NCI-H460 (cell line): ENCODE measurements at places on chromosomes 1 and 21.

GRCh38 chr1:24472527-24473251 lies 29.9 kb upstream of the RCAN3 start:
- no peak for DNase-seq

DNA sequence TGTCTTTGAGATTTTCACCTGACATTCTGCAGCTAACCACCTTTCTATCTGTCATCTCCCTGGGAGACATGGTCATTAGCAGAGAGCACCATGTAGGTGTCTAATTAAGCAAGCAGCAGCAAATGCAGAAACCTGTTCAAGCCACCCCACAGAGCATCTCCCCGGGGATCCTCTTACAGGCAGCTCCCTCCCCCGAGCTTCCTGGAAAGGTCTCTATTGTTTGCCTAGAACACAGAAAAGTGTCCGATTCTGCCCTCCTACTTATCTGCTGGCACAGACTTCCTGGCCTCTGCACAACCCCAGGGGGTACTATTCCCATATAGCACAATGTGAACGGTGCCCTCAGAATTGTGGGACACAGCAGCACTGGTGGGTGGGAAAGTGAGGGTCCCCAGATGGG lies 46.1 kb downstream of the PLEKHA6 start:
- DNase-seq: no peak

- DNase-seq: peak; percentile 75
These were observed 43.5 kb upstream of the DNAJC6 start for GRCh38 chr1:65265651-65266351.

- DNase-seq: no peak
These were observed 8.0 kb downstream of the RGS4 start for GRCh38 chr1:163076981-163077761.

GRCh38 chr1:40244138-40244744 lies 3.5 kb upstream of the TMCO2 start:
- no peak for DNase-seq

DNA sequence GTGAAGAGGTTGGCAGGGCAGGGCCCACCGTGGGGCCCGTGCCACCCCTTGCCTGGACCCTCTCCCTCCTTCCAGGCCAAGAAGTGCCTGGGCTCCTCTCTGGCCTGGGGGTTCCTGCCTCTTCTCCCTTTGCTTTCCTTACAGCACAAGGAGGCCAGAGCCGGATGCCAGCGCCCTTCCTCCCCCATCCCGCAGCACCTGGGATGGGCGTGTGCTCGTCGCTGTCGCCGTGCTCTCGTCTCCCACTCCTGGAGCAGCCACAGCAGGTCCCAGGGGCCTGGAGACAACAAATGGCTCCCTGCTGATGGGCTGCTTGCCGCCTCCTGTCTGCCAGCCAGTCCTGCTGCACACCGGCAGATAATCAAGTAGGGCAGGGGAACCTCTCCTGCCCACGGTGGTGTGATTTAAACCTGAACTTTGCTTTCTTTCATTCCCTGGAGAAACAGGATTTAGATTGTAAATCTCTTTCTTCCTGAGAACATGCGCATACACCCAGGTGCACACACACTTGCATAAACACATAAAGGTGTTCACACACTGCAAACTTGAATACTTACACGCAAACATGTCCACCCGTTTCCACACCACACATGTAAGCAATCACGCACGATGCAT lies 50.8 kb upstream of the POU3F1 start:
- no peak for DNase-seq

- DNase-seq: no peak
These were observed 24.1 kb upstream of the ZSWIM5 start for GRCh38 chr1:45230537-45230936.

DNA sequence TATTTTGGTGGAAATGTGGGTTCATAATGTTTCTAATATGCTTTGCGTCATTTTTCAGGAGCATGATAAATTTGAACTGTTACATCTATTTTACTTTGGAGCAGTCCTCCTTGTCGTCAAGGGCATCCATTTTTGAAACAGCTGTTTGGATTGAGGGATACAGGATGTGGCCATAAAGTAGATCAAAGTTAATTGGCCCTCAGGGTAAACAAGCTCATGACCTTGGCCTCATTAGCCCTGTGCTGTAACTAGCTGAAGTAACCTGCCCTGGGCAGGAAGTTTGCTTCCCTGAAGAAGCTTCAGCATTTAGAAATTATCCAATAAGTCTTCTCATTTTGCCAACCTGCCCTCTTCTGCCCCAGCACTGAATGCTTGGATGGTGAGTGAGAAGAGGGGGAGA lies 24.8 kb upstream of the RGL1 start:
- no peak for DNase-seq

DNA sequence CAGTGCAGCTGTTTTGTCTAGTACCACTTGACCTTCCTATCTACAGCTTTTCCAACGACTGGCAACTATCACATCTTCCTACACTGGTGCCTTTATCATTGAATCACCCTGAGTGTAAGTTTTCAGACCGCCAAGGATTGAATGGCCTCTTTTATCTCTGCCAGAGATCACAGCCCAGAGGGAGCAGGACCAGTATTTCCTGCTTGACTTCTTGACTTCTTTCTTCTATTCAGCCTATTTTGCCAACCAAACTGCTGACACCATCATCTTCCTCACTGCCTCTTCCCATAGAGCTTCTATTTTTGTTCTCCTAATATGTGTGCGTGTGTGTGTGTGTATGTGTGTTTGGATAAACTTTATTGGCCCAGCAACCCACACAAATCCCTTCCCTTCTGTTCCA lies 53.8 kb downstream of the SERBP1 start:
- no peak for DNase-seq

- DNase-seq: peak; percentile 80
These were observed at the start of gene RXFP4 for GRCh38 chr1:155940993-155941844. Gene RXFP4, plus strand, starts transcription at chr1:155941638. Its CDS starts 72 bp downstream, at chr1:155941710.

GRCh38 chr1:28518745-28519341 lies 13.0 kb downstream of the RCC1 start:
- no peak for DNase-seq
